Neuronal stem cell (in vitro differentiated cells): ENCODE measurements at places on chromosomes 16 and 17.

- peak overlapping the region; percentile 14 for H3K4me3 ChIP-seq
- no peak overlapping the region for H3K27ac ChIP-seq
- H3K4me1 ChIP-seq = no peaks in the 10 kb centered on the region
- DNase-seq = no peak
Observed at GRCh38 chr17:2703181-2703580, 8.4 kb downstream of the CLUH start.

- DNase-seq = no peak
- no peaks in the 10 kb centered on the region for H3K27me3 ChIP-seq
- peaks cover 3% of the 10 kb centered on the region for H3K4me1 ChIP-seq
Observed at GRCh38 chr16:495127-495748, 32.3 kb upstream of the CAPN15 start.

DNA sequence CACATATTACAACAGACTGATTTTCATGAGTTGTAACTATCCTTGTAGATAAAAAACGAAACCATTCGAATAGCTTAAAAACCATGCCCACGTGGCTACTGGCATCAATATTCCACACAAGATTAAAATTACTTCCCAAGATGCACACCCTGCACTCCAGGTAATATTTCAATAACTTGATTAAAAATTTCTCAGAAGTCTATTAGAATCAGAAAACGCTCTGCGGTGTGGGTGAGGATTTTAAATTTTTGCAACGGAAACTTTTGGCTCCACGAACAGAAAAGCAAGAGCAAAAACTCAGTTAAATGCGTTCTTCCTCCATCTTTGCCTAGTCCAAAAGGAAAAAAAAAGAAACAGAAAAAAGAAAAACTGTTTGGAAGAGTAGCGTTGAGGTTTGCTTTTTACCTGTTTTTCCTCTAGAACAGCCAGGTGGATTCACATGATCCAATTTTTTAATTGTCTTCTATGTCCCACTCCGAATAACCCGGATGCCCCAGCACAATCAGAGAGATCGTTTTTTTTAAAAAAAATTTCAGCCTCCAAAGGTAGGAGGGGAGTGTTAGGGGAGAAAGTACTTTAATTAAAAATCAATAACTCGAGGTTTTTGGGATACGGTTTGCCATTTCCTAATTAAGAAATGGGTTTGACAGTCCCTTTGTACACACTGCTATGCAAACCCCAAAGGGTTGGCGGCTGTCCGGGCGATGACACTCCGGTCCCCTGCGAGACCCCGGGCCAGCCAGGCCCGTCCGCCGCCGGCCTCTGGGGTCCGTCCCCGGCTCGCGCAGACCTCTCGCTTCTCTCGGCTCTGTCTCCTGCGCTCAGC is 708 bp upstream of the NFAT5 start:
- no peaks in the 10 kb centered on the region for H3K27me3 ChIP-seq
- no peaks in the 10 kb centered on the region for H3K36me3 ChIP-seq
- peak overlapping the region; percentile 85 for H3K4me3 ChIP-seq
- H3K4me1 ChIP-seq = peaks cover 4% of the 10 kb centered on the region
- no peak for DNase-seq

- no peak overlapping the region for H3K4me3 ChIP-seq
- no peaks in the 10 kb centered on the region for H3K36me3 ChIP-seq
- no peak for DNase-seq
- no peak overlapping the region for H3K27ac ChIP-seq
Observed at GRCh38 chr17:77329741-77330531, 189.2 kb downstream of the SEC14L1 start.

DNA sequence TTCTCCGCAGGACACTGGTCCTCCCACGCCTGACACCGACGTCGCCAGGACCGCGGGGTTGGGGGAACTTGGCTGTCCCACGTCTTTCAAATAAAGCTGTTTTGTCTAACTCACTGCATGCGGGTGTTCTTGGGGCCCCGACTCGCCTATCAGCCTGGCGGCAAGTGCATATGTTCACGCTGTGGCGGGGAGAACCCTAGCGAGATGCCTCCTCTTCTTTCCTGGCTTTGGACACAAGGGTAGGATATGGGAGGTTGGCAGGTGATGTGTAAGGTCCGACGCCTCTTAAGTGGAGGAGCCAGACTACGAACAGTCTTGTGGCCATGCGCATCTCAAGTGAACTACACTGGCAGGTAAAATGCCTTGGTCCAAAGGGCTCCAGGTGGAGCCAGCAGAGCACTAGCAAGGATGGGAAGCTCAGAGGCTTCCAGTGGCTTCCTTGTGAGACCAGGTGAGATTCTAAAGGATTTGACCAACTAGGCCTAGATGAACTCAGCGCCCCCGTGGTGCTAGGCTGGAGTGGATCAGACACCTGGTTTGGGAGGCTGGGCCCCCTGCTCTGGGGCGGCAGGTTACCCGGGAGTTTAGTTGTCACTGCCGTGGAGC is 873 bp upstream of the RPS2 start:
- peaks cover 18% of the 10 kb centered on the region for H3K36me3 ChIP-seq
- no peak for DNase-seq
- H3K4me1 ChIP-seq = peaks cover 13% of the 10 kb centered on the region
- no peak overlapping the region for H3K27ac ChIP-seq
